ENCODE measurements at places on chromosomes 16 and 17. TPM values are rescaled to one million over a fixed set of nuclear protein-coding genes. Genes with fewer than 3 reads are reported as not detected.

DNA sequence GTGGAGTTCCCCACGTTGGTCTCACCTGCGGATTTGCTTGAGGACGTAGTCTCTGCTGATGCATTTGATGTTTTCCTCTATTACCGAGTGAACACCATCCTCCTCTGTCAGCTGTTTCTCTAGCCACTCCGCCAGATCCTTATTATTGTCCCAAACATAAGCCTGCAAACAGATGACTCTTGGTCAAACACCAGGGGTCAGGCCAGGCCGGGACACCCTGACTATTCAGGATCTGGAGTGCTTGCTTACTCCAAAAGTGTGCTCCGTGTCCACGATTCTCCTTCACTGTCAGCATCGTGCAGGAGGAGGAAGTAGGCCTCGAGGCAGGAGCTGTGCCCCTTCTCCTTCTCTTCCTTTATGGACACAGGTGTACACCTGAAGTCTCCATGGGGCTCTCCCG is 140.2 kb downstream of the AATF start:
- no peak for DNase-seq
- H3K27ac ChIP-seq = no peak overlapping the region
- H3K27me3 ChIP-seq = no peaks in the 10 kb centered on the region
- H3K36me3 ChIP-seq = peaks cover 15% of the 10 kb centered on the region

GRCh38 chr16:68287276-68288251 is 23.2 kb downstream of the SLC7A6OS start:
- DNase-seq = peak; percentile 54
- peaks cover 72% of the 10 kb centered on the region for H3K4me1 ChIP-seq
- no peaks in the 10 kb centered on the region for H3K27me3 ChIP-seq
- H3K4me3 ChIP-seq = no peak overlapping the region
- peaks cover 20% of the 10 kb centered on the region for H3K36me3 ChIP-seq

SOX8 gene
- total RNA-seq = 10.1 TPM

MYH8 gene
- total RNA-seq = not detected

DNA sequence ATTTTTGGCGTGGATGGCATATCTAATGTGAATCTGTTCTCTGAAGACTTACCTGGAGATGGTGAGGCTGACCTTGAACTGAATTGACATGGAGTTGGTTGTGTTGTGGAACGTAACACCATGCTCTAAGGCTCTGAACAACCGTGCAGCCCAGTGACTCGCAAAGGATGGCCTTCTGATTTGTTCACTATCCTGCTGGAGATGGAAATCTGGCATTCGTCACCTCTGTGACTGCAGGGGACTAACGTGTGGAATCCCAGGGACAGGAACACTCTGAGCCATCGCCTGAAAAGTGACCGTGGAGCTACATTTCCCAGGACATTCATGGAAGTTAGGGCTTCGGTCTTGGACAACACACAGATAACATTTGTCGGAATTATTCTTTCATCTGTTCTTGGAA is 61.1 kb downstream of the BANP start:
- no peaks in the 10 kb centered on the region for H3K4me1 ChIP-seq
- no peak overlapping the region for H3K27ac ChIP-seq
- no peaks in the 10 kb centered on the region for H3K36me3 ChIP-seq
- no peak for DNase-seq

CPNE2 gene
- total RNA-seq = 28.3 TPM

- peaks cover 19% of the 10 kb centered on the region for H3K4me1 ChIP-seq
- no peaks in the 10 kb centered on the region for H3K36me3 ChIP-seq
- peak; percentile 93 for DNase-seq
- peak overlapping the region; percentile 85 for H3K27ac ChIP-seq
- H3K27me3 ChIP-seq = no peaks in the 10 kb centered on the region
Observed at GRCh38 chr17:48025040-48025903, 12.3 kb downstream of the COPZ2 start.

RND2 gene
- 2.4 TPM for total RNA-seq

- no peak overlapping the region for H3K27ac ChIP-seq
- no peak overlapping the region for H3K4me3 ChIP-seq
- no peaks in the 10 kb centered on the region for H3K4me1 ChIP-seq
- DNase-seq = no peak
- H3K36me3 ChIP-seq = no peaks in the 10 kb centered on the region
Observed at GRCh38 chr17:74119965-74120364, 83.5 kb upstream of the RPL38 start.

- no peak overlapping the region for H3K27ac ChIP-seq
- H3K4me1 ChIP-seq = peaks cover 3% of the 10 kb centered on the region
- DNase-seq = no peak
Observed at GRCh38 chr17:2024572-2025219, 438 bp downstream of the RTN4RL1 start.

GRCh38 chr17:5225668-5226457 is 8.8 kb downstream of the SCIMP start:
- no peak overlapping the region for H3K4me3 ChIP-seq
- peaks cover 5% of the 10 kb centered on the region for H3K36me3 ChIP-seq
- H3K27ac ChIP-seq = no peak overlapping the region
- H3K27me3 ChIP-seq = no peaks in the 10 kb centered on the region
- no peak for DNase-seq

GRCh38 chr17:83182620-83183101 is 103.3 kb downstream of the METRNL start:
- H3K4me3 ChIP-seq = no peak overlapping the region
- no peak overlapping the region for H3K27ac ChIP-seq
- no peaks in the 10 kb centered on the region for H3K36me3 ChIP-seq
- peaks cover 35% of the 10 kb centered on the region for H3K4me1 ChIP-seq
- no peak for DNase-seq
- no peaks in the 10 kb centered on the region for H3K27me3 ChIP-seq

- H3K4me3 ChIP-seq = peak overlapping the region; percentile 77
- H3K4me1 ChIP-seq = peaks cover 30% of the 10 kb centered on the region
- H3K27me3 ChIP-seq = peaks cover 49% of the 10 kb centered on the region
- no peak for DNase-seq
Observed at GRCh38 chr17:14301279-14302090, 604 bp downstream of the HS3ST3B1 start.

GRCh38 chr16:21937336-21937829 is 15.8 kb upstream of the UQCRC2 start:
- H3K4me3 ChIP-seq = no peak overlapping the region
- DNase-seq = no peak
- no peaks in the 10 kb centered on the region for H3K36me3 ChIP-seq
- no peaks in the 10 kb centered on the region for H3K27me3 ChIP-seq
- no peak overlapping the region for H3K27ac ChIP-seq
- no peaks in the 10 kb centered on the region for H3K4me1 ChIP-seq

C16orf86 gene
- total RNA-seq = 6.6 TPM

GNAO1 gene
- total RNA-seq = 4.5 TPM

DNA sequence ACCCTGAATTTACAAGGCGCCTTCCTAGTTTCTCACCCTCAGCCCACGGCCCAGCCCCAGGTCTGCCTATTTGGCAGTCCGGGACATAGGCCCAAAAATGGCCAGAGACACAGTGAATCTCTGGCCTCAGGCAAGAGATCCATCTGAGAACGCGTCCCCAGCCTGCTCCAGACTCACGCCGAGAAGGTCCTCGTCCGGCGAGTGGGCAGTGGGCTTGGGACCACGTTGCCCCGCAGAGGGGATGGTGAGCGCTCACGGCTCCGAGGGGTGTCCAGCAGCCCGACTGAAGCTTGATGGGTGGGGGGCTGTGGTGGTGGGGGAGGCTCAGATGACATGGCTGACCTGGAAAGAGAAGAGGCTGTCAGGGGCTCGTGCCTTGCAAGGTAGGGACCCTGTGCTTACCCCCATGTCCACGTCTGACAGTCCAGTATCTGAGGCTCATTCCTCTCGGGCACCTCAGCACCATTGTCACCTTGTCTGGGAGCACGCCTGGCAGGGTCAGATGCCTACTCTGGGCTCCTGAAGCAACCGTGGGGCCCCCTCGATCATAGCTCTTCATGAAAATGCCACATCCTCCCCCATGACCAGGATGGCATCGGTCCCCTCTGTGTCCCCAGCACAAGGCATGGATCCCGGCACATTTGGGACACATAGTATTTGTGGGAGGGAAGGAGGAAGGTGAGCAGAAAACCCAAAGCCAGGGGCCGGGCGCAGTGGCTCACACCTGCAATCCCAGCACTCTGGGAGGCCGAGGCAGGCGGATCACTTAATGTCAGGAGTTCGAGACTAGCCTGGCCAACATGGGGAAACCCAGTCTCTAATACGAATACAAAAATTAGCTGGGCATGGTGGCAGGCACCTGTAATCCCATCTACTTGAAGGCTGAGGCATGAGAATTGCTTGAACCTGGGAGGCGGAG is 9.6 kb downstream of the CARHSP1 start:
- no peak overlapping the region for H3K4me3 ChIP-seq
- no peak for DNase-seq
- H3K36me3 ChIP-seq = peaks cover 30% of the 10 kb centered on the region
- H3K27me3 ChIP-seq = no peaks in the 10 kb centered on the region
- peaks cover 16% of the 10 kb centered on the region for H3K4me1 ChIP-seq

GRCh38 chr17:48842746-48843145 is 11.9 kb downstream of the CALCOCO2 start:
- peak overlapping the region; percentile 83 for H3K27ac ChIP-seq
- H3K36me3 ChIP-seq = peaks cover 9% of the 10 kb centered on the region
- H3K4me3 ChIP-seq = no peak overlapping the region
- no peaks in the 10 kb centered on the region for H3K27me3 ChIP-seq
- peaks cover 29% of the 10 kb centered on the region for H3K4me1 ChIP-seq

- no peak for DNase-seq
- H3K4me1 ChIP-seq = peaks cover 23% of the 10 kb centered on the region
- peak overlapping the region; percentile 77 for H3K4me3 ChIP-seq
- peaks cover 42% of the 10 kb centered on the region for H3K27me3 ChIP-seq
- no peaks in the 10 kb centered on the region for H3K36me3 ChIP-seq
Observed at GRCh38 chr17:14302431-14303099, 1.7 kb downstream of the HS3ST3B1 start.

Measured in thoracic aorta (tissue), 2 donors.